Activated CD8-positive, alpha-beta memory T cell treated with anti-CD3 and anti-CD28 coated beads for 1 hour (primary cell): ENCODE measurements at places on chromosomes 4 and X.

GRCh38 chr4:3234171-3235029 lies 14.6 kb upstream of the MSANTD1 start:
- no peak for DNase-seq

DNA sequence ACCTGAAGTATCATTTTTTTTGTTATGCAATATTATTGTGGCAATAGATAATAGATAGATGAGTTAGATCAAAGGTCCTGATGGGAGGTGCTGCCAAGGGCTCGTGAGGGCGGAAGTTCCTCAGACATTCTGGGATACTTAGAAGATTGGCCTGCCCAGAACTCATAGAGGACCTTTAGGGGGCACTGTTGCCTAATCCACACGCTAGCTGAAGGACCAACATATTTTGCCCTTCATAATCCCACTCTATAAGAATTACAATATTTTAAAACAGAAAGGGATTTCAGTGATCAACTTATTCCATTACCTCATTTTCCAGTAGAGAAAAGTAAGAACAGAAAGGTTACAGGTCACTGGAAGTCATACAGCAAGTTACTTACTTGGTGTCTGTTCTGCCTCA lies 22.9 kb upstream of the COX7B2 start:
- DNase-seq, result no peak

DNA sequence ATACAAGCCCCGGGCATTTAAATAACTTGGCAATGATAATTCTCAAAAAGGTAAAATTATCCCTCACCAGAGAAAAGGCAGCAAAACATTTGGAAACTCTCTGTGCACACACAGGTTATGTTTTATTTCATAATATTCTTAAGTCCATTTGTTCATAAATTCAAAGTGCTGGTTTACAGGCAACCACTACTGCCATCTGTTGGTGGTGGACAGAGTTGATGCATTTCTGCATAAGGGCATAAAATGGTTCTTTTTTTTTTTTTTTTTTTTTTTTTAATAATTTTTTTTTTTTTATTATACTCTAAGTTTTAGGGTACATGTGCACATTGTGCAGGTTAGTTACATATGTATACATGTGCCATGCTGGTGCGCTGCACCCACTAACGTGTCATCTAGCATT lies 31.5 kb upstream of the IL21 start:
- no peak for DNase-seq

DNA sequence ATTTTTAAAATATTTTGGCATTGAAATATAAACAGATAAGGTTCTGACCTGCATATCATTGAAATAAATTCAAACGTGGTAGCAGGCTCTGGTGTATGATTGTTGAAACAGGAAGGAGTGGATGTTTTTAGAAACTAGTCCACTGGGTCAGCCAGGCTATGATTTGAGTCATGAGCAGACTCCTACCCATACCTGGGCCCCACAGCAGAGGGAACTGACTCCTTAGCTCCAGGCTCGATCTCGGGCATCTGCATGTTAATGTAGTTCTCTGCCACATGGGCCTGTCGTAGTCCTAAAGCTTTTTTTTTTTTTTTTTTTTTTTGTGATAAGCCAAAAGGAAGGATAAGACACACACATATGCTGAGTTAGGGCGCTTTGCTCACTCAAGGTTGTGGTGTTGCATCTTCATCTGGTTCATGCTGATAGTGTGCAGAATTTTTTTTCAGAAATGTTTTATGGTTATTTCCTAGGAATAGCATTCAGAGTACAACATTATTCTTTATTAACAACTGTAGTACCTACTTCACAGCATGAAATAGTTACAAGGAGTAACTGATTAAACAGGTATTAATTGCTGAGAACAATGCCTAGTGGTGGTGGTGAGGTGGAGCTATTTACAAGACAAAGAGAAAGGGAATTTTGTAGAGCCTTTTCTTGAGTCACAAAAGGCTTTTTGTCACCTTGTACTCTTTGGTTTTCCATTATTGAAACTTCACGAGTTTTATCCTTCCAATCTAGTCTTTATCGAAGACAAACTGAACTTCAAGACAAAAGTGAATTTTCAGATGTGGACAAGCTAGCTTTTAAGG lies 27.3 kb downstream of the OFD1 start:
- no peak for DNase-seq

DNA sequence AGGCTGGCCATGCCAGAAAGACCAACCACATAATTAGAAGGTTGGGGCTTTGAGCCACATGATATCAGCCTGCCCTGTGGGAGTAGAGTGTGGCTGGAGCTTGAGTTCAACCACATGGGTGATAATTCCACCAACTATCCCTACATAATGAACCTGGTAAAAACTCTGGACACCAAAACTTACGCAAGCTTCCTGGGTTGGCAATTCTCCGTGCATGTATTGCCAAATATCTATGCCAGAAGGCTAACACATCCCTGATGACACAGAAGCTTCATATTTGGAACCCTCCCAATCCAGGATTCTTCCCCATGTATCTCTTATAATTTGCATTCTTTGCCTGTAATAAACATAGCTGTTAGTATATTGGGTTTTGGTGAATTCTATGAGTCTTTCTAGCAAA lies 68.2 kb downstream of the FUNDC1 start:
- DNase-seq, result no peak

DNA sequence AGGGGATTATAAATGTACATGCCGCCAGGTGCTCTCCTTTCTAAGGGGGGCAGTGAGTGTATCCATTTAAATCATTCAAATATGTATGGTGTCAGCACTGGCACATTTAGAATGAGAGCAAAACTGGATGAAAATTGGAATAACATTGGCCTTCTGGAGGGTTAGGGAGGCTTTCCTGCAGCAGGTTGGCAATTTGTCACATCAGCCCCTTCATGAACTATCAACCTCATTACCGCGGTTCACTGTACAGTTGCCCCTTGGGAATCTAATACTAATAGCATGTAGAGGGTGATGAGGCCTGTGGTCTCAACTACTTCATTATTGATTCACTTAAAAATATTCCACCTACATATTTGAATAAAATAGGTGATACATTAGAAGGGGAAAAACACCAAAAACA lies 117.9 kb downstream of the PDHA2 start:
- DNase-seq, result no peak

GRCh38 chrX:14095702-14096101 lies 66.0 kb upstream of the GEMIN8 start:
- no peak for DNase-seq

GRCh38 chr4:2261853-2262144 lies at the start of gene MXD4:
MXD4 (minus strand) TSS chr4:2262109; CDS start chr4:2261980, 129 bp downstream.
- DNase-seq, result no peak

DNA sequence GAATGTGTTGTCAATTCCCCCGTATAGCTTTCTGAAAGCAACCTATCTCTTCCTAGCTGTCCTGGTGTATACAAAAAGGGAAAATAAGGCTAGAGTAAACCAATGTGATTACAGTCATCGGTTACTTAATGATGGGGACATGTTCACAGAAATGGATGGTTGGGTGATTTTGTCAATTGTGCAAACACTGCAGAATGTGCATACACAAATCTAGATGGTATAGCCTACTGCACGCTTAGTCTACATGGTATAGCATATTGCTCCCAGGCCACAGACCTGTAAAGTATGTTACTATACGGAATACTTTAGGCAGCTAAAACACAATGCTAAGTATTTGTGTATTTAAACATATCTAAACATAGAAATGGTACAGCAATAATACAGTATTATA lies 5.1 kb downstream of the DTHD1 start:
- DNase-seq, result no peak

DNA sequence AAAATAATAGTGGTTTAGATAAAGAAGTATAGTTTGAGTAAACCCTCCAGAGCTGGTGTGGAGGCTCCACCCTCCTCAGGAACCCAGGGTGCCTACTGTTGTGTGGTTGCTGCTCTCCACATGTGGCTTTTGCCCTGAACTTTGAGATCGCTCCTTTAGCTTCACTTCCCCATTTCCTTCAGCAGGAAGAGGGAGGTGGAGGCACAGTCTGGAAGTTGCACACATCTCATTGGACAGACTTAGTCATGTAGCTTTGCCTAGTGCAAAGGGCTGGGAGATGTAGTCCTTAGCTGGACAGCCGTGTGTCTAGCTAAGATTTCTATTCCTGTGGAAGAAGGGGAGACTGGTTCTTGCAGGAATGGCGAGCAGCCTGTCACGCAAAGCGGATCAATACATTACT lies 37.9 kb downstream of the RGS12 start:
- DNase-seq, result no peak

- DNase-seq, result no peak
Measured at GRCh38 chr4:23401572-23401971, 488.3 kb downstream of the PPARGC1A start.

GRCh38 chr4:155106629-155107028 lies 101.8 kb upstream of the NPY2R start:
- DNase-seq, result no peak

GRCh38 chr4:139956507-139957017 lies 197.4 kb downstream of the MAML3 start:
- DNase-seq, result no peak

GRCh38 chr4:169033660-169034059 lies 23.6 kb upstream of the CBR4 start:
- DNase-seq, result no peak

DNA sequence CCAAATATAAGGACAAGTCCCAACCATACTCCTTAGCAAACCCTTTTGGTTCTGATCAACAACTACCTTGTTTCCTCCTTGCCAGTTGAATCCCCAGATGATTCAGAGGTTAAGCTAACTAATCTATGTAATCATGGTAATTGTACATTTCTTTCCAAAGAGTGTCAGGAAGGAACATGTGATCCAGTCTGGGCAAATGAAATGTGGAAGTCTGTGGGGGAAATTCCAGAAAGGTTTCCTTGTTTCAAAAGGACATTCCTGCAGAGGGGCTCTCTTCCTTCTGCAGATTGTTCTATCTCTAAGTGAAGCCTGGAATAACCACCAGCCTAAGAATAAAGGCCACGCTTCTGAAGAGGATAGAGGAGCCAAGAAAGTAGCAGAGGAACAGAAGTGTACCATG lies 7.0 kb downstream of the PRSS12 start:
- no peak for DNase-seq

DNA sequence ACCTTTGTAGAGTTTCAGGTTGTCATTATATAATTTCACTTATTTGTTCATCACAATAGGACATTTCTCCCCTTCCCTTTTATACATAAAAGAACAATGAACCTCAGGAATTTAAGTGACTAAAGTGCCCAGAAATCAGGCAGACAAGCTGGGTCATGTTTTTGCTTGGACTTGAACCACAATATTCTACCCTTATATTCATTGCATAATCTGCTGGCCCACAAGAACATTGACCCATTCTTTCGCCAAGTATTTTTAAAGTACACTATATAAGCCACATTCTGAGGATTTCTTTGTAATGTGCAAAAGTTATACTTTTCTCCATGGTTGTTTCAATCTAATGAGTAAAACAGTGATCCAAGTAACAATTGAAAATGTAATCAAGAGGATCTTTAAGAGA lies 637.5 kb upstream of the SLIT2 start:
- no peak for DNase-seq

GRCh38 chr4:40246011-40246900 lies 49.4 kb downstream of the RHOH start:
- DNase-seq, result no peak

DNA sequence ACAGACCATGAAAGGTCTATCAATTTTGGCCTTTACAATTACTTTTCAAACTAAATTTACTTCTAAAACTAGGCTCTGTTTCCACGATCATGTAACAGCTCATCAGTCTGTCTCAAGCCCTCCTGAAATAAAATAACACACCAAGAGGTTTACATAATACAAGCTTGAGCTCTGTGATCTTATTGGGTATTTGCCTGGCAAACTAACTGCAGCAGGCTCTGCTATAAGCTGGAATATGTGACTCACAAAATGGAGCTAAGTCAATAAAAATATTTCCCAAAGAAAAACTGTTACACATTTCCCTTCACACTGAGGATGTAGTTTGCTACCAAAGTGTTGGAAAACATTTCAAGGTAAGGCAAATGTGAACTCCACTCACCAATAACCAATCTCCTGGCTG lies 94.7 kb upstream of the GPM6B start:
- DNase-seq, result no peak

GRCh38 chr4:25030277-25031076 lies at the start of gene LGI2:
LGI2 (minus strand) TSS chr4:25030946; CDS start chr4:25030693, 253 bp downstream.
- DNase-seq, result no peak

GRCh38 chr4:184154199-184154598 lies 63.5 kb downstream of the ENPP6 start:
- no peak for DNase-seq

- DNase-seq, result no peak
Measured at GRCh38 chr4:56731857-56732256, 50.8 kb upstream of the HOPX start.

GRCh38 chrX:111124418-111124817 lies 28.4 kb downstream of the PAK3 start:
- DNase-seq, result no peak

DNA sequence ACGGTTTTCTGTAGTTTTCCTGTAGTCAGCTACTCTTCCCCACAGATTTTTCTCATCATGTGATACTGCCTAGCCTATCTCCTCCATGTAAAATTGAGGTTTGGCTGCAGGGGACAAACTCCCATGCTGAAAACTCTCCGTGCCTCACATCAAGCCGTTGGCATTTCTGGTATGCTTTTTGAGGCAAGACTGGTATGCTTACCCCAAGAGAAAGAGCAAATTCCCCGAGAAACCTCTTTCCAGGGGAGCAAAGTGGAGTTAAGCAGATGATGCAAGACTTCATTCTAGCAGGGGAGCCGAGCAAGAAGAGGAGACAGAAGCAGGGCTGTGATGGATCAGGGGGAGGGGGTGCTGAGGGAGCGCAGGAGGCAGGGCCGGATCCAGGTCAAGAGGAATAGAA lies 4.8 kb downstream of the SOWAHD start:
- DNase-seq, result no peak

DNA sequence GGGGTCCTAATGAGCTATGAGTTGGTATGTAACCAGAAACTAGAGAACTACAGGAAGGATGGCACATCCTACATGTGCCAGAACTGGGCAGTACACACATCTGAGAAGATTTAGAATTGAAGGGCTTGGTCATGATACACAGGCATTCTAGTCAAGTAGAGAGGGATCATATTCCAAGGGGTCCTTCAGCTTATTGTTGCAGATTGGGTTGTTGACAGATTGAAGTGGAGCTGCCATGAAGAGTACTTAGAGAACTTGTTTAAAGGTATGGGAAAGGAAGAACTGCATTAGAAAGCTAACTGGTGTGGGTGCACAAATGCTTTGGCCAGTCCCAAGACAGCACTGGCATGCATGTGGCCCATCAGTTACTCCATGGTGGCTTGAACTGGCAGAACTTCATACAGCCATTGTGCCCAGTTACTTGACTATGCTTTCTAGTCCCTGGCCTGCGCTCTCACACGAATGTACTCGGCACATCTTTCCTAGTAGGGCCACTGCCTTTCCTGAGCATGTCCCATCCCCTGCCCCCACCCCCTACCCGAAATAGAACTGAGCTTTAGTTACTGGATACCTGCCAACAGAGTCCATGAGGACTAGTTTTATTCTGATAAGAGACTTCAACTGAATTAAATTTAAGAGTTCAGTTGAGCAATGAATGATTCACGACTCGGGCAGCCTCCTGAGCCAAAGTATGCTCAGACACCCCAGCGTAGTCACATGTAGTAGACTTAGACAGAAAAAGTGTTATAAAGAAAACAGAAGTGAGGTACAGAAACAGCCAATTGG lies 64.0 kb downstream of the CCNG2 start:
- no peak for DNase-seq
